Jurkat, Clone E6-1 (cell line): ENCODE measurements at places on chromosomes 12 and 14.

- DNase-seq = peak; percentile 26
Observed at GRCh38 chr14:33764876-33765650, 185.8 kb downstream of the EGLN3 start.

GRCh38 chr14:19895282-19895681 lies 20.3 kb downstream of the OR4K2 start:
- DNase-seq = no peak

- no peak for DNase-seq
Observed at GRCh38 chr14:92886337-92886736, 36.6 kb upstream of the CHGA start.

- DNase-seq = no peak
Observed at GRCh38 chr12:92634202-92634601, 68.6 kb upstream of the PLEKHG7 start.

DNA sequence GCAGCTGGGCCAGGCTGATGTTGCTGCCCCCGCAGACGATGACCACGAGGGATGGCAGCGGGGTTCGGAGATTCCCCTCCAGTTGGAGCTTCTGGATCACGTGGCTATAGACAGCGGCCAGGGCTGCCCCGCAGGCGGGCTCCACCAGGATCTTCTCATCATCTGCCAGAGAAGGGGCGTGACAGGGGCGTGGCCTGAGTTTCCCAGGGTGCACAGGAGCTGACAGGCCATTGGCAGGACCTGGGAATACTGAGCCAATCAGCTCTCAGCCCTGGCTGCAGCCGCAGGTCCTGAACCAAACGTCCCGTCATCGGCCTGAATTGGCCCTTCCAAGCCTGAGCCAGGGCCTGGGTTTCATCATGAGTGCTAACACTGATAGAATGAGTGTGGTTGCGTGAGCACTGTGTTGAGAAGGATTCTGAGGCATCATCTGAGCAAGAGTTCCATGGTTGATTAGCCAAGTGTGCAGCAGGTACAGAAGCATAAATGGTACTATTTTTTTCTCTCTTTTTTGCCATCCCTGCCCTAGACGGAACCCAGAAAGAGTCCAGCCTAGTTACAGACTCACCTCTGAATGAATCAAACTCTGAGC lies 10.6 kb downstream of the SDS start:
- DNase-seq = no peak

DNA sequence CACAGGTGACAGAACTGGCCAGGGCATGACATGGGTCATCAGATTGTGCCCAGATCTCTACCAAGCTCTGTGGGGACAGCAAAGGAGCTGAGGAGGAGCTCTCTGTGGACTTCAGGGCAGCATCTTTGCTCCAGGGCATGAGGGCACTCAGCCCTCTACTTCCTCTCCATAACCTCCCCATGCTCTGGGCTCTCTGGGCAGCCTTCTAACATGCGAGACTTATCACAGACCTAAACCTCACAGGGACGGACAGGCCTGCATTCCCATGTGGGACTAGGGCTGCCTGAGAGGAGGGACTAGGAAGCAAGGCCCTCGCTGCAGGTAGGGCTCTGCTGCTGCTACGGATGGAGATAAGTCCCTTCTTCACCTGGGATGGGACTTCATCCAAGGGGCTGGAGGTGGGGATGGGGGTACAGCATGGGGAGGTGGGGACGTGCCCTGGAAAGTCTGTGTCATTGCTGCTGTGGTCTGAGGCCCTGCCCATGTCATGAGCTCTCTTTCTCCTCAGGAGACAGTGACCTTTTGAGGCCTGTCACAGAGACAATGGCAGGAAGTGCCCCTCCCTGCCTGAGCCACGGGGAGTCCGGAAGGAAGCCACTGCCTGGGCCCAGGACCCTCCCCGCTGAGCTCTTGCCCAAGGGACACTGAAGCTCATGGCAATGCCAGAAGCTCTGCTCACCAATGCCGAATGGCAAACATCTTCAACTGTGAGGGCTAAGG lies 44.1 kb downstream of the PITPNM2 start:
- peak; percentile 39 for DNase-seq

- no peak for DNase-seq
Observed at GRCh38 chr14:54922598-54922997, 20.0 kb upstream of the GCH1 start.

DNA sequence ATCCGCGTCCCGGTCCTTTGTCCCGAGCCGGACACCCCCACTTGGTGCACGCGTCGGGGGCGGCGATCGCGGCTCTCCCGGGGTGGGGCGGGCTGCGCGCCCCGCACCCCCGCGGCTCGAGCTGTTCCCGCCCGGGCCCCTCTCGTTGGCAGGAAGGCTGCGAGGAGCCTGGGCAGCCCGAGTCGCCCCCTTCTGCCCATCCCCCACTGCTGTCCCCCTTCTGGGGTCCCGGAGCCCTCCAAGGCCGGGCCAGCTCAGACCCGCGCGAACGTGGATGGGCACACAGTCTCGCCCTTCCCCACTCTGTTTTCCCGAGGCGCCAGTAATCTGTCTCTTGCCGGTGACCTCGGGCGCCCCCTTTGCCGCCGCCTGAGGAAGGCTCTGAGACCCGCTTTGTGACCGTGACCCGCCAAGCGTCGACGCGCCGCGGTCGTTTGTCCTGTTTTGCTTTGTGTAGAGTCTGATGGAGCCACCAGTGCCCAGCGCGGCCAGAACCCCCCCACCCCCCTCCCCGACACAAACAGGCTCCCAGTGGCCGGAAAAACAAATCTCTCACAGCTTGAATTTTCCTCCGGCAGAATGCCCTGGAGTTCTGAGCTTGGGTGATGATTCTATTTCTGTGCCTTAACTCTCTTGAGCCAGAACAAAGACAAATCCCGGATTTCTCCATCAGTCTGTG lies 610 bp downstream of the C14orf132 start:
- DNase-seq = no peak

DNA sequence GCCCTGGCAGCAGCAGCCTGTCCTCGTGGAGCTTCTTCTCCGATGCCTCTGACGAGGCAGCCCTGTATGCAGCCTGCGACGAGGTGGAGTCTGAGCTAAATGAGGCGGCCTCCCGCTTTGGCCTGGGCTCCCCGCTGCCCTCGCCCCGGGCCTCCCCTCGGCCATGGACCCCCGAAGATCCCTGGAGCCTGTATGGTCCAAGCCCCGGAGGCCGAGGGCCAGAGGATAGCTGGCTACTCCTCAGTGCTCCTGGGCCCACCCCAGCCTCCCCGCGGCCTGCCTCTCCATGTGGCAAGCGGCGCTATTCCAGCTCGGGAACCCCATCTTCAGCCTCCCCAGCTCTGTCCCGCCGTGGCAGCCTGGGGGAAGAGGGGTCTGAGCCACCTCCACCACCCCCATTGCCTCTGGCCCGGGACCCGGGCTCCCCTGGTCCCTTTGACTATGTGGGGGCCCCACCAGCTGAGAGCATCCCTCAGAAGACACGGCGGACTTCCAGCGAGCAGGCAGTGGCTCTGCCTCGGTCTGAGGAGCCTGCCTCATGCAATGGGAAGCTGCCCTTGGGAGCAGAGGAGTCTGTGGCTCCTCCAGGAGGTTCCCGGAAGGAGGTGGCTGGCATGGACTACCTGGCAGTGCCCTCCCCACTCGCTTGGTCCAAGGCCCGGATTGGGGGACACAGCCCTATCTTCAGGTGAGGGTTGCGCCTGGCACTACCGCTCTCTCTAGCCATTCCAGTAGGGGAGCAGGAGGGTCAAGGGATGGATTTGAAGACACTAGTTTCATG lies 2.1 kb downstream of the NFATC4 start:
- no peak for DNase-seq

DNA sequence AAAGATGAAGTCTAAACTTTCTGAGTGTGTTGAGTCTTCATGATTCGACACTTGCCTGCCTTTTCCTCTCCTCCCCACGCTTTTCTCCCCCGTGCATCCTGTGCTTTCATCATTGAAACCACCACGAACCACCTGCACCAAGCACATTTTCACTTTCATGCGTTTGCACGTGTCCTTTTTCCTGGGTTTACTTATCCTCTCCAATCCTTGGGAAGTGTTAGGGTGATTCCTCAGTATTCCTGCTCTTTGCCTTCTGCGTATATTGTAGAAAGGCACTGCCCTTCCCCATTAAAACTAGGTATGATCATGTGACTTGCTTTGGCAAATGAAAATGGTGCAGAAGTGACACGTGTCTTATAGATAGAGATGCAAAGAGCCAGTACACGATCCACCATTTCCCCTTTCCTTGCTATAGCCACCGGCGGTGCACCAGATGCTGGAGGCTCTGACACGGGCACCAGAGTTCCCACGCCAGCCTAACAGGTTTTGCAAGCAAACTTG lies 106.6 kb downstream of the BRMS1L start:
- peak; percentile 85 for DNase-seq

- no peak for DNase-seq
Observed at GRCh38 chr14:32542507-32542906, 213.4 kb downstream of the AKAP6 start.

GRCh38 chr14:82492157-82492556 lies 958.5 kb upstream of the SEL1L start:
- DNase-seq = no peak

GRCh38 chr12:122152754-122153153 lies 21.3 kb downstream of the IL31 start:
- no peak for DNase-seq

DNA sequence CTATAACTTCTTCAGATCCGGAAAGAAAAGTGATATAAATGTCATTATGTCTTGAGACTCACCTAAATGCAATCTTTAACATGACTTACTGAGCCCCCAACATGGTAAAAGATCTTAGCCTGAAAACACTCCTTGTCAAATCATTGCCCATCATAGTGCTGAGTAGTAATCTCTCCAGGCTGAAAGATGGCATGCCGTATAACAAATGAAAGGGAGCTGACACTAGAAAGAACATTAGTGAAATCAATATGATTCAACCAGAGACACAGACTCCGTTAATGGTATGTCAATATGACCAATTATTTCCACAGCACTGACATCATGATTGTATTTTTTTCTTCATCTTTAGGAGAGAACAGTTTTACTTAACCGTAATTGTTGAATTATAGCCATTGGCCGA lies 54.4 kb downstream of the BICD1 start:
- DNase-seq = no peak

DNA sequence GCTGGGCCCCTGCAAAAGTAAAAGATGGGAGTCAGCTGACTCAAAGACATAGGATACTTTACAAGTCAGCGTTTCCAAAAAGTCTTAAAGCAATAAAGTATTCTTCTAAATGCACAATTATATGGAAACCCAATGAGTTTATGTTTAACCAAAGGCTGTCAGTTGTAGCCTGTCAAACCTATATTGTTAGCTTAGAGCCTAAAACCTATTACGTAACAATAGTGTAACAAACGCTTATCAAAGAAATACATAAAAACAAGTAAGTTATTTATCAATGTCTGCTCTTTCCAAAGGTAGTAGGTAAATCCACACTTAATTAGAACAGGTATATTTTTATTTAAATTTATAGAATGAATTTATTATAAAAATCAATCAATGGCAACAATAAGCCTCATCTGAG lies 15.9 kb upstream of the SOS2 start:
- no peak for DNase-seq

- no peak for DNase-seq
Observed at GRCh38 chr12:108097160-108097911, 31.8 kb upstream of the WSCD2 start.

GRCh38 chr14:100402631-100403030 lies 79.5 kb downstream of the SLC25A47 start:
- DNase-seq = no peak

GRCh38 chr12:51821440-51822260 lies 26.9 kb downstream of the FIGNL2 start:
- DNase-seq = no peak

DNA sequence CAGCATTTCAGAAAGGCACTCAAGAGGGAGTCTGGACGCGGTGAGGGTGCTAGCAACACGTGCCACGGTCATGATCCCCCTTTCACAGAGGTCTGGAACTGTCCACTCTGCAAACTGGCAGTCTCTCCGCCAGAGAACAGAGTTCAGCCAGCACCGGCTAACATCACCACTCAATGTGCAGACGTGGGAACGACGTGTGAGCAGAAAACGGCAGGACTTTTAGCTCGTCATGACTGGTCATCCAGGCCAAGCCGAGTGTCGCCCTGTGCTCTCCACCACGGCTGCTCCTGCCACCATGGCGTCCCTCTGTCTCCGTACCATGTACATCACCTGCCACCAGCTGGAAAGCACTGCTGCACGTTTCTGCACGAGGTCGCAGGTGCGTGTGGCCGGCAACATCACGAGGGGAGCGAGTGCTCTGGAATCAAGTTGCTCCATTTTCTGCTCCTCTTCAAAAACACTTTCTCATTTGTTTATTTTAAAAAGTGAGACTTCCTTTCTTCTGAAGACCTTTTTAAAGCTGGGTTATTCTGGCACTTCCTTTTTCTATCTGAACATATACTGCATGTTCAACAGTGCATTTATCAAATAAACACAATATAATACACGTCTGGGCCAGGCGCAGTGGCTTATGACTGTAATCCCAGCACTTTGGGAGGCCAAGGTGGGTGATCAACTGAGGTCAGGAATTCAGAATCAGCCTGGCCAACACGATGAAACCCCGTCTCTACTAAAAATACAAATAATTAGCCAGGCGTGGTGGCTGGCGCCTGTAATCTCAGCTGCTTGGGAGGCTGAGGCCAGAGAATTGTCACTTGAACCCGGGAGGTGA lies 28.0 kb downstream of the SLC15A4 start:
- DNase-seq = no peak

DNA sequence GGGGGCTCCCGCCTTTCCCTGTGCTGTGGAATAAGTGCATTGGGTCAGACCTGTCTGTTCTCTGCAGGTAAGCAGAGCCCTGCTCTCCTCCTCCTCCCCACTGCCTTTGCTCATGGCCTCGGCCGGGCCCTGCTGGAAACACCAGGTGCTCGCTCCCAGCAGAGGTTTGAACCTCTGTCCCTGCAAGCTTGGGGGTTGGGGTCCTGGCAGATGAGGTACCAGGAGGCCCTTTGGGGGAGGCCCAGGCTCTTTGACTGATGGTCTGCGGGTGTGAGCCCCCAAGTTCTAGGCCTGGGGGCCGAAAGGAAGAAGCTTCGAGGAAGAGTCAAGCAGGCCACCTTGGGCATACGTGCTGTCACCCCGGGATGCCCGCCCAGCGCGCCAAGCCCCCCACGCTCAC lies 22.1 kb upstream of the CEP170B start:
- no peak for DNase-seq

- no peak for DNase-seq
Observed at GRCh38 chr12:87086118-87086891, 830.1 kb upstream of the MGAT4C start.

DNA sequence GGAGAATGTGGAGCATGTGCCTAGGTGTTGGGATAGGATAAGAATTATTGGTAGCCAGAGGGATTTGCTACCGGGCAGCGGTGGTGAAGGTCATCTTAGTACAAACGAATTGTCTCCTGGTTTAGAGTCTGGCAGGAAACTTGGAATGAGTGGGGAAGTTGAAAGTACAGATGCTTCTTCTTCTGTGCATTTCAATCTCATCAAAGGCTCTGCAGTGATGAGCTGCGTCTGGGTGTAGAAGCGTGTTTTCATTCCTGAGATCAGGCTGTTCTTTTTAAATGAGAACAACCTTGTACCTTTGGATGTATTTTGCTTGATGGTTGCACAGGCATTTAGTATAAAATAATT lies 2.1 kb downstream of the WNK1 start:
- DNase-seq = no peak

GRCh38 chr12:74722709-74723108 lies 185.1 kb downstream of the ATXN7L3B start:
- DNase-seq = no peak

GRCh38 chr14:75254901-75255584 lies 23.6 kb upstream of the FOS start:
- DNase-seq = no peak
